ENCODE measurements at places on chromosomes 3 and 15. TPM values are rescaled to one million over a fixed set of nuclear protein-coding genes. Genes with fewer than 3 reads are reported as not detected.

The STAB1 gene
- polyA plus RNA-seq = 34.5 TPM

- H3K4me1 ChIP-seq = peaks cover 15% of the 10 kb centered on the region
- peaks cover 3% of the 10 kb centered on the region for H3K27me3 ChIP-seq
- peak; percentile 56 for DNase-seq
- no peaks in the 10 kb centered on the region for H3K36me3 ChIP-seq
- no peak overlapping the region for H3K4me3 ChIP-seq
These were observed 323.3 kb upstream of the TLE3 start for GRCh38 chr15:70420948-70421482.

DNA sequence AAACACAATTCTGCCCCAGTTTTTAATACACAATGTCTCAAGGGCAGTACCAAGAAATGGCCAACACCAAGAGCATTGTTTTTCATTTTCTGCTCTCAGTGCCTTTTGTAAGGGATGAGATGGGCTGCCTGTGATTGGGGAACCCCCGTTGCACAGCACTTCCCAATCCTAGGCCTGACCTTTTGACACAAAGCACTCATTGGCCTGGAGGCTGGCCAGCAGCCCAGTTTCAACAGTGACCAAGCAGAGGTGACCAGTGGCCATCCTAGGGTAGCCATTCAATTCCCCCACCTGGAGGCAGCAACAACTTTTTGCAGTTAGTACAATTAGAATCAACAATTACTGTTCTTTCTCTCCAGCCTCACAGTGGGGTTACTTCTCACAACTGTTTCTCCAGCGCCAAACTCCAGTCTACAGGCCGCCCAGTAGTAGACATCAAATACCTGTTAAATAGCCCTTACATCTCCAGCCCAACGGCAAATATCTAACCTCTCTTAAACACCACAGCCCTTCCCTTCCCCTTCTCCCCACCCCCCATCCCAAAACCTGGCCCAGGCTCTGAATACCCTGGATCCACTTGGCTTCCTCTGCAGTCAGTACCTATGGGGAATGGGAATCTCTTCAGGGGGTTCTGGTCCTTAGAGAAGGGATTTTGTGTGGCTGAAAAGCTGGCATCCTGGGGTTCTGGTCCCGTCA lies 8.9 kb upstream of the LRRC2 start:
- no peak overlapping the region for H3K27ac ChIP-seq
- no peaks in the 10 kb centered on the region for H3K36me3 ChIP-seq
- peaks cover 55% of the 10 kb centered on the region for H3K27me3 ChIP-seq
- H3K4me3 ChIP-seq = no peak overlapping the region
- no peak for DNase-seq

GRCh38 chr3:71978150-71978721 lies 193.3 kb upstream of the PROK2 start:
- H3K4me1 ChIP-seq = no peaks in the 10 kb centered on the region
- no peaks in the 10 kb centered on the region for H3K27me3 ChIP-seq
- no peak overlapping the region for H3K4me3 ChIP-seq
- no peak for DNase-seq
- no peak overlapping the region for H3K27ac ChIP-seq

The GOLGA8G gene
- not detected for polyA plus RNA-seq

GRCh38 chr3:37675833-37676596 lies 185.7 kb upstream of the CTDSPL start:
- no peak overlapping the region for H3K4me3 ChIP-seq
- no peaks in the 10 kb centered on the region for H3K4me1 ChIP-seq

DNA sequence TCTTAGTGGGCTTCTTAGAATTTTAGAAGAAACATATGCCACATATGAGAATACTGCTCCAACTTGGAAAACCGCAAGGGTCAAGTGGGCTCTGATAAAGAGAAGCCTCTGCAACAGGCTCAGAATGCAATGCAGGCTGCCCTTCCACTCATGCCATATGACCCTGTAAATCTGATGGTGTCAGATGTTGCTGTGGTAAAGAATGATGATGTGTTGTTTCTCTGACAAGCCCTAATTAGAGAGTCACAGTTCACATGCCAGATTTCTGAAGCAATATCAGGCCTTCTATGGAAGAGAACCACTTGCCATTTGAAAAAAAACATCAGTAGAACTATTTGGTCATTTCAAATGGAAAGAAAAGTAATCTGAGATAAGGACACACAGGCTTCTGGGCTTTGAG lies 749.6 kb downstream of the AGBL1 start:
- no peaks in the 10 kb centered on the region for H3K4me1 ChIP-seq
- H3K36me3 ChIP-seq = no peaks in the 10 kb centered on the region
- H3K27ac ChIP-seq = no peak overlapping the region
- no peak for DNase-seq
- no peak overlapping the region for H3K4me3 ChIP-seq

GRCh38 chr3:68288085-68288484 lies 633.7 kb upstream of the SUCLG2 start:
- no peak overlapping the region for H3K27ac ChIP-seq
- H3K27me3 ChIP-seq = no peaks in the 10 kb centered on the region
- DNase-seq = no peak
- H3K4me1 ChIP-seq = no peaks in the 10 kb centered on the region

DNA sequence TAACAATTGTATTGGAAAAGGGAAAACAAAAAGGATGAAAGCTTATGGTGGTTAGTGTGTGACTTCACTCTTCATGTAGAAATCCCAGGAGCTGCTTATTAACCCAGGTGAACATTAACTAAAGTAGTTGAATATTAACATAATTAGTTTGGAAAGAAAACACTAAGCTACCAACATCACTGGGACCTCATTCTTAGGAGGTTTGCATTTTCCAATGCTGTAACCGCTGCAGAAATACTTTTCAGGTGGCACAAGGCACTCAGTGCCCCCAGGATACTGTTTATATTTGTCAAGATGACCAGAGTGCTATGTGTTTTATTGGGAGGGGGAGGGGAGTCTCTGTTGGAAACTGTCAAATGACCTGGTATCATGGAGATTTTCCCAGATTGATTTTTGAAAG lies 25.9 kb upstream of the VILL start:
- H3K36me3 ChIP-seq = peaks cover 7% of the 10 kb centered on the region
- peaks cover 24% of the 10 kb centered on the region for H3K4me1 ChIP-seq
- no peak for DNase-seq
- H3K27ac ChIP-seq = no peak overlapping the region
- no peak overlapping the region for H3K4me3 ChIP-seq

The FBN1 gene
- polyA plus RNA-seq = 33.3 TPM

- H3K27me3 ChIP-seq = no peaks in the 10 kb centered on the region
- no peak overlapping the region for H3K4me3 ChIP-seq
- H3K4me1 ChIP-seq = no peaks in the 10 kb centered on the region
- H3K36me3 ChIP-seq = peaks cover 52% of the 10 kb centered on the region
- no peak overlapping the region for H3K27ac ChIP-seq
These were observed 40.9 kb downstream of the KLHL18 start for GRCh38 chr3:47323431-47324277.

The TUSC7 gene
- 0.36 TPM for polyA plus RNA-seq

DNA sequence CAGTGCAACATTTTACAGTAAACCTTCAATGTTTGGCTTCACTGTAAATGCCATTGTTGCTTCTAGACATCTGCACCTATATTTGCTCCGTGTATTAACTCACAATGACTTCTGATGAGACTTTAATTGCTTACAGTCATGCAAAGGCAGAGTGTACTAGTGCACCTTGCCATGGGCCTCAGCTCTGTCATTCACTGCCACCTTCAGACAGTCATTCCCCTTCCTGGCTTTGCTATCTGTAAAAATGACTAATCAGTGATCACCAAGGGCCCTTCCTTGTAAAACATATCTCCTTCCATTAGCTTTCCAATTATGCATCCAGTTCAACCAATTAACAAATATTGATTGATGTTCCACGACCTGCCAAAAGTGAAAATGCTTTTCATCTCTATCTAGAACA lies 120.3 kb downstream of the ARRDC4 start:
- H3K27me3 ChIP-seq = no peaks in the 10 kb centered on the region
- no peak for DNase-seq
- no peaks in the 10 kb centered on the region for H3K4me1 ChIP-seq
- no peak overlapping the region for H3K27ac ChIP-seq

The KNG1 gene
- 0.63 TPM for polyA plus RNA-seq

The OSTN gene
- 0.47 TPM for polyA plus RNA-seq

The DCP1A gene
- polyA plus RNA-seq = 16.2 TPM

DNA sequence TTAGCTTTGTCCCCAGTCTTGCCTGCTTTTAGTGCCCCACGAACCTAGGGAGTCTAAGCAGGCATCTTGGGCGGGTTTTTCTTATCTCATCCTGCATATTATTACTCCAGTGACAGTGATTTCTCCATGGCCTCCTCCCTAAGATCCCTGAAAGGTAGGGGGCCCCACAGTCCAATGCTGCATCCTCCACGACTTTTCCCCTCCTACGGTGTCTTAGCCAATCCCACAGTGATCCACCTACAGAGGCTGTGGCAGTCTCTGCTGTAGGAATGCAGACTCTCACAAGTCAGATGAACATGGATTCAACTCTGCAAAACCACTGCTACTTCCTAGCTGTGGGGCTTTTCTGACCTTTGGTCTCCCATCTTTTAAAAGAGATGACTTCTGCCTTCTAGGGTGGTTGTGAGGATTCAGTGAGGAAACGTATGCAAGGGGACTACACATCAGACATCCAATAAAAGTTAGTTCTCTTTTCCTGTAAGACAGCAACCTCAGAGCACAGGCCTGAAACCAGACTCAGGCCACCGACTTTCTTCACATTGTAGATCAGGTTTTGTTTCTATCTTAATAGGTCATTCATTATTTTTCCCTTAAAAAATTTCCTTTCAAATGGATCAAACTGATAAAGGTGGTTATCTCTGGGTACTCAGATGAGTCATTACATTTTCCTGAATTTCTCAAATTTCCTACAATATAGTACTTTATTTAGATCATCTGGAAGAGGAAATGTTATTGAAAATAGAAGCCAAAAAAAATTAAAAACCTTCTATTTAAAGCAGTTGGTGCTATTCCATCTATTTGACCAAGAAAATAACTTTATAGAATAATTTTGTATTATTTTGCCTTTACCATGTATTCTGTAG lies 23.2 kb downstream of the ILDR1 start:
- H3K4me1 ChIP-seq = no peaks in the 10 kb centered on the region
- no peak for DNase-seq

- H3K27me3 ChIP-seq = no peaks in the 10 kb centered on the region
- no peak overlapping the region for H3K27ac ChIP-seq
- H3K36me3 ChIP-seq = peaks cover 95% of the 10 kb centered on the region
- H3K4me3 ChIP-seq = no peak overlapping the region
- peaks cover 51% of the 10 kb centered on the region for H3K4me1 ChIP-seq
- no peak for DNase-seq
These were observed 41.5 kb downstream of the TLE3 start for GRCh38 chr15:70056091-70056680.
